Cerebellar nuclear complex (tissue), 1 donor: ENCODE measurements at places on chromosomes 1 and 21.

GRCh38 chr1:165481820-165482532 is 37.0 kb upstream of the RXRG start:
- DNase-seq, result no peak

GRCh38 chr1:1892079-1892762 is 1.3 kb upstream of the GNB1 start:
- DNase-seq, result no peak

DNA sequence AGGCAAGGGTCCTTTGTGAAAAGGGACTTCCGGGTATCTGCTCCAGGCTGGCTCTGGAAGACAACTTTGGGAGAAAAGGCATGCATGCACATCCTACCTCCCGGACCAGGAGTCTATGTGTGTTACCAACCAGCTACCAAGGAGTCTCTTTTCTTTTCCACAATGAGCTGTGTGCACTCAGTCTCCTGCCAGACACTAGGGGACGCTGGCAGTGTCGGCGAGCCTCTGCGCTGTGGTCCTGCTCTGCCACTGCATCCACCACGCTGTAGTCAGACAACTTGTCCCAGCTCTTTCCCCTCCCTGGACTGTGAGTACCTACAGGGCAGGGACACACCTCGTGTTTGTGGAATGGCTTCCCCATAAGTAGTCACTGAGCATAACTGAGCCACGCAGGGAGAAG is 5.1 kb upstream of the SSR2 start:
- no peak for DNase-seq

- no peak for DNase-seq
Measured at GRCh38 chr1:2259668-2260402, 31.7 kb downstream of the SKI start.

DNA sequence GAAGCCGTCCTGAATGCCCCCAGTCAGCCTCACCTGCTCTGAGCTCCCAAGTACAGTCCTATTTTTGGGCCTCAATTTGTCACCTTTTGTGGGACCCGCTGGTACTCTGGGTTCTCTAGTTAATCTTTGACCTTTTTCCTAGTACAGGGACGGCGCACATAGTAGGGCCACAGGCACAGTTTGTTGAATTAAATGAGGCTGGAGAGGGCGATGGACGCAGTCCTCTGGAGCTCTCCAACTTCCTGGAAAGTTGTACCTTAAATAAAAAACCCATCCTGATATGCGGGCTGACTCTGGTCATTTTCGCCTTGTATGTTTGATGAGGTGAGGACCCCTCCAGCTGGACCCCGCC is 4.8 kb downstream of the FAM110D start:
- DNase-seq, result no peak

- no peak for DNase-seq
Measured at GRCh38 chr1:14255711-14256110, 342.8 kb upstream of the KAZN start.

DNA sequence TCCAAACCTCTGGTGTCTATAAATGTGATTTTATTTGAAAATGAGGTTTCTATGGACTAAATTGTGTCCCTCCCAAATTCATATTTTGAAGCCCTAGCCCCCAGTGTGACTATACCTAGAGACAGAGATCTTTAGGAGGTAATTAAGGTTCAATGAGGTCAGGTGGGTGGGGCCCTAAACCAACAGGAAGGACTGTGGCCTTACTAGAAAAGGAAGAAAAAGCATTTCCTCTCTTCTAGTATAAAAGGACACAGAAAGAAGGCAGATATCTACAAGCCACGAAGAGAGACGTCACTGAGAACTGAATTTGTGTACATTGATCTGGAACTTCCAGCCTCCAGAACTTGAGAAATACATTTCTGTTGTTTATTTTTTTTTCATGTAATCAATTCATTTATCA is 123.1 kb upstream of the RUNX1 start:
- no peak for DNase-seq

DNA sequence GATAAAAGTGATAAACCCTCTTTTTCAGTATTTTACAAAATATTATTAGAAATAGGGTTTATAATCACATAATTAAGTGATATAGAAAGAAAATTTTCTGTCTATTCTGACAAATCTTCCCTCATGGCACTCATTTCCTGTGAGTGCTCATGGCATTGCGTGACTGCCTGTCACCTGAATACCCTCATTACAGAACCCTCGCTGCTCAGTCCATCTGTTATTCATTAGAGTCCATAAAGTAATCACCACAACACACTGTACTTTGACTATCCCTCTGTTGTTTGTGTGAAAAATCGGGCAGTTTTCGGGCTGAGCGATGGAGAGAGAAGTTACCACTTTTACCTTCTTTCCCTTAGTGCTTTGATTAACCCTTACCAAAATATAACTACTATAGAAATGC is 100.4 kb upstream of the BRINP3 start:
- DNase-seq, result peak; percentile 53

DNA sequence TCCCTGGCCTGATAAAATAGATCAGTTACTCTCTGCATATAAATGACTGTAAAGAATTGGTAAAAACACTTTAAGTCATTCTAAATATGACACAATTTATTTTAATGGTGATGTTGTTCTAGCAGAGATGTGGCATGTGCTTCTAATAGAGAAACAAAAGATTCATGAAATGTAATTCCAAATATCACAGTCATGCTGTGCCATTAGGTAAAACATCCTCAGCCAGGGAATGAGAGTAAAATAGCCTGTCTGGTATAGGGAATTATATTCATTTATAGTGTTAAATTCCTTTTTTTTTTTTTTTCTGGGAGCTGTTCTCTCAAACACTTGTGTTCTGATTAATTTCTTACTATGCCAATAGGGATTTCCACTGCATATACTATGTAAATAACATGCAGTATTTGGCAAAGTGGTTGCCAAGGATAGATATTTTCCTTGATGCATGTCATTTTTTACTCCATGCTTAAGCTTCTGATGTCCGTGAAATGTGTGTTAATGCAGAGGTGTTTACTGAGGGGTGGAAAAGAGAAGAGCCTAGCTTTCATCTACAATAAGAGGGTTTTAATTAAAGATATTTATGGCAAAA is 67.8 kb downstream of the TMPRSS15 start:
- no peak for DNase-seq

DNA sequence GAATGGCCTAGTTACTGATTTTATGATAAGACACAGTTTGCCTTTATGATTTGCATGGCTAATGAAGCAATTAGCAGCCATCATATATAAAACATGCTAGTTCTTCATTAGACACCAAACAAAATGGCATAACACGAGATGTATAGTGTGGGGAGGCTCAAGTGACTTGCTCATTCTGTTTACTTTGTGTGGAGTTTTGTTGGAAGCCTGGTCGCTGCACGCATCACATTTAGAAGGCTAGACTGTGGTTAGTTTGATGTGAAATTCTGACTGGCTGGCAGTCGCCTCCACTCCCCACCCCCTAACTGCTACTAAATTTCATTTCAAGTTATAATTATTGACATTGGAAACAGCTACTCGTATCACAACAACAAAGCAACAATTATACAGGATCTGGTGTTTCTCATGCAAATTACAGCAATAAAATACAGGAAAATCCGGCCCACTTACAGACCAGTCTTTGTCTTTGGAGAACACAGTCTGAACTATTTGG is 356.1 kb downstream of the LMO4 start:
- no peak for DNase-seq

DNA sequence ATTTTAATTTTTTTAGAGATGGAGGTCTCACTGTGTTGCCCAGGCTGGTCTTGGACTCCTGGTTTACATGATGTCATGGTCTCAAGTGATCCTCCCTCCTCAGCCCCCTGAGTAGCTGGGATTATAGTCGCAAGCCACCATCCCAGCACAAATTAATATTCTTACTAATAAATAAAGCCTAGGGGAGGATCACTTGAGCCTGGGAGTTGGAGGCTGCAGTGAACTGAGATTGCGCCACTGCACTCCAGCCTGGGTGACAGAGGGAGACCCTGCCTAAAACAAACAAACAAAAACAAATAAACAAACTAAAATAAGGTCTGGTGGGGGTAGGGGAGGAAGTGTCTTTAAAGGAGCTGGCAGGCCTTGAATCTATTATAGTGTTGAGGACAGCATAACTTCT is 8.7 kb upstream of the GADD45A start:
- DNase-seq, result no peak

- DNase-seq, result no peak
Measured at GRCh38 chr1:50720457-50721053, 239.5 kb downstream of the FAF1 start.

DNA sequence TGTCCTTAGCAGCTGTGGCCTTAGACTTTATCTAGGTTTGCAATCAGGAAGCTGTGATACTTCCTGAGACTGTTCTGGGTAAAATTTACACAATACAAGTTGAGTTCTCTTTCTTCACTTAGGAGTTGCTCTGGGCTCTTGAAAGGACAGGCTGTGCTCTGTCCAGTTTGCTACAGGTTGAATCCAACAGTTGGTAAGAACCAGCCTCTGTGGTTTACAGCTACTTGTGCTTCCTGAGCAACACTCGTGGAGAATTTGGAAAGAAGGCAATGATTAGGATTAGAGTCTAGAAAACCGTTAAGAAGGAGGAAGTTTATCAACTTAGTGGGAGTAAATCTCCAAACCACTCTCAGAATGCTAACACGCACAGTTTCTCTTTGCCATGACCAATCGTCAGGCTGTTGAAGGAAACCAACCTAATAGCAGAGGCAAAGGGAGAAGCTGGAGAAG is 26.8 kb downstream of the GFI1 start:
- DNase-seq, result no peak

DNA sequence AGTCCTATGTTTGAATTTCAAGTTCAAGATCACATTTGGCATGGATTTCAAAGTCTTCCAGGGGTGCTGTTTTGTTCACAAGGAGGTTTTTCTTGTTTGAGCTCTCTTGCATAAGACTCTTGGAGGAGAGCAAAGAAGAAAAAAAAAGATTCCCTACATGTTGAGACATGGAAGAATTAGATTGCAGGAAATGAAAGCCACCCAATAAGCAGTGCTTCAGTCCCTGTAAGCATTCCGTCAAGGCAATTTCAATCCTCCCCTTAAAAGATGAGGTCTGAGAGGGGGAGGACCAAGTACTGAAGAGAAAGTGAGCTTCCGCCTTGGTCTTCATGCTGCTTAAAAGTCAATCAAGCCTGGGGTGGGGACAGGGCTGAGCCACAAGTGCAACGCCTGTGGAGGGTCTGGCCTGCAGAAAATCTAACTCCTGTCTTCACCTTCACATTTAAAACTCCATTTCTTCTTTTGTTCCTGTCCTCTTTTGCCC is 50.2 kb downstream of the LPAR3 start:
- no peak for DNase-seq

- DNase-seq, result peak; percentile 66
Measured at GRCh38 chr1:155938220-155938627, 3.2 kb upstream of the RXFP4 start.

DNA sequence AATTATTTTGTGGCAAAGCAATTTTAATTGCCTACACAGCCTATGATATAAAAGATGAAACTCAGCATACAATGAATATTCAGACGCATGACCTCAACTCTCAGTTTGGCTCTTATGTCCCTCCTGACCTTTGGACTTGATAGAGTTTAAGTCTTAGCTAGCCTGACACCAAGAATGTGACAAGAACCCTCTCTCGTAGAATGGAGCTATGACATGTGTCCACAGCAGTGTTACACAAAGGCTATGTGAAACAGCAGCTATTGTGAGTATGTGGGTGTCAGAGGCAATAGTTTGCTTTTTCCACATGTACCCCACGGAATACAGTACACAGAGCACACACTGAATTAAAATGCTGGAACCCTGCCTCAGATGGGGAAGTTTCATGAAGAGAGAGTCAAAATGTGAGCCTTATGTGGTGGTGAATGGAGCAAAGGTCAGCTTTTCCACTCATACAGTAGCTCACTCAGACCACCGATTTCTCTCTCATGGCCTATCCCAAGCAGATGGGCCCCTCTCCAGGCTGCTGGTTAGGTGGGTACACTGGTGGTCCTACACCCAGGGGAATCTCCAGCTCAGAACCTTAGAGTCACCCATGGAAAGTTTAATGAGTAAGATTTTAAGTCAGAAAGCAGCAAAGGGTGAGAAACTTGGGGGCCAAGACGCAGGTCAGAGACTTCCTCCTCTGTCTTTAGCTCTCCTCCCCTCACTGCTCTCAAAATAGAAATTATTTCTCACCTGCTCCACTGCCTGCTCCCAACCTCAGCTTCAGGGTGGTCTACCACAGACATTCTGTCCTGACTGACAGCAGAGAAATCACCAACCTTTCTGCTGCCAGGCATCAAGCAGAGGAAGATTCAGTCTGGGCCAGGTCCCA is 10.1 kb upstream of the XCL2 start:
- DNase-seq, result no peak

- DNase-seq, result no peak
Measured at GRCh38 chr1:59265622-59266021, 31.3 kb upstream of the FGGY start.

GRCh38 chr1:182765391-182765790 is 24.2 kb upstream of the NPL start:
- DNase-seq, result no peak

DNA sequence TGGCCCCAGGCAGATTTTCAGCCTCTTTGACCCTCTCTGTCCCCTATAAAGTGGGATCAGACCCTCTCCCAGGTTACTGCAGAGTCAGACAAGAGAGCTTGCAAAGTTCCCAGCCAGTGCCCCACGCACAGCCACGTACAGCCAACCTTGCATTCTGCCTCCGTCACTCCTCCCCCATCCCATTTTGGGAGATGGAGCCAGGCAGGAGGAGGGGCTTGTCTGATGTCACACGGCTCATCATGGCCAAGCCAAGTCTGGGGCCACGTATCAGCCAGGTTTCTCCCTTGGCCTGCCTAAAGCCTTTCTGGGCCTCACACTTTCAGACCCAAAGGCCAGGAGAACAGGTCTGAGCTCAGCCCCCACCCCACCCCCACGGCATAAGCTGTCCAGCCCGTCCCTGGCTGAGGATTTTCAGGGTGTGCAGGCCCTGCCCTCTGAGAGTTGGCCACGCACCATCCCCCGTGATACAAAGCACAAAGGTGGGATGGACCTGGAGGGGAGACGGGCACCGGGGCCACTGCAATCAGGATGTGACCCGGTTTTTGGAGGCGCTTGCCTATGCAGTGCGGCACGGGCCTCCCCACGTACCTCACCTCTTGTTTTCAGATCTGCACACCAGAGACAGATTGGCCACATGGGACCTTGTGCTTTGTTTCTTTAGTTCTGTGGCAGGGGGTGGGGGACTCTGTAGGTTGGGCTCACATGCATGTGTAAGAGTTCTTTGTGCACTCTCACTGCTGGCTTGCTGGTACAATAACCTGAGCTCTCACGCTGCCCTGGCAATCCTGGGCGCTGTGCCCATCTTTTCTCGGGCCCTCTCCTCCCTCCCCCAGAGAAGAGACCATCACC is 47.6 kb downstream of the TRIM11 start:
- DNase-seq, result no peak

DNA sequence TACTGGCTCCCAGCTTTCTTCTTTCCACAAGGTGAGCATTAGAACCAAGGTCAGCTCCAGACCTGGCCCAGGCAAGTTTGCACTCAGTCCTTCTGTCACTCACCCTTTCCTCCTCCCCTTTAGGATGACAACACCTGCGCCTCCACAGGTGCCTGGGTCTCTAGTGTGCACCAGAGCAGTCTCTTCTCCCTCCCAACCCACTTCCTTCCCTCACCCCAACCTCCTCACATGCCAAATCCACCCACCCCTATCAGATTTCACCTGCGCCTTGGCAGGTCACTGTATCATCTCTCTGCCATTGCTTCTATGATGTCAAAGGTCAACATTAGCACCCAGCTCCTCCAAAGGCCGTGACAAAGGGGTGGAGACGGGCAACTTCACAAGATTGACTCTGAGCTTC is 38.0 kb downstream of the LBR start:
- no peak for DNase-seq

GRCh38 chr1:18283601-18284385 is 176.2 kb downstream of the IGSF21 start:
- no peak for DNase-seq
